ENCODE measurements at places on chromosomes 6 and 20.

GRCh38 chr6:109036574-109037294, 57.9 kb downstream of the SESN1 start:
- no peak for DNase-seq

DNA sequence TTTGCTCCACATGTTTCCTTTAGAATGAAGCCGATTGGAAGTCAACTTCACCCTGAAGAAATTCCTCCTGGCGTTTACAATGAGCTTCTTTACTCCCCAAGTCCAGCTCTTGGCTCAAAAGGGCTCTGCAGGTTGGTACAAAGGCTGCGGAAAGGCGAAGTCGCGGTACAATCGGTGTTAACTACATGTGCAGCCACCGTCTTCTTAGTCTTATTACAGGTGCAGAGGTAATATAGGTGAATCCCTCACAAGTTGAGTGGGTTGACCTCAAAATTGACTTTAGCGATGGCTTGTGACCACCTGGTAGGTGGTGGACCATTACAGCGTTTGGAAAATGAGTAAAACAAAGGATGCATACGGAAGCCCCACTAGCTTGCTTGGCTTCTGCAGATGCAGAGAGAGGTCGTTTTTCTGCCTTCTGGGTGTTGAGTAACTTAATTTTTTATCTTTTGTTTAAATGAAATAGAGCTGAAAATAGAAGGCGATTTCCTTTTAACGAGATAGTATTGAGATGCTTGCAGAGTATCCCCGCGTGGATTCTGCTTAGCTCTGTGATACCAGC, 98.0 kb downstream of the TRIM27 start:
- no peak for DNase-seq

- peak; percentile 84 for DNase-seq
Observed at GRCh38 chr6:37516076-37516919, 16.6 kb upstream of the CCDC167 start.

- DNase-seq, result no peak
Observed at GRCh38 chr20:1402149-1402548, 9.3 kb upstream of the FKBP1A start.
